ENCODE measurements at places on chromosomes 7 and 10.

- DNase-seq, result no peak
Measured at GRCh38 chr7:66344166-66344565, 139.0 kb downstream of the TPST1 start.

- DNase-seq, result no peak
Measured at GRCh38 chr7:98862716-98863420, 6.9 kb downstream of the TMEM130 start.

DNA sequence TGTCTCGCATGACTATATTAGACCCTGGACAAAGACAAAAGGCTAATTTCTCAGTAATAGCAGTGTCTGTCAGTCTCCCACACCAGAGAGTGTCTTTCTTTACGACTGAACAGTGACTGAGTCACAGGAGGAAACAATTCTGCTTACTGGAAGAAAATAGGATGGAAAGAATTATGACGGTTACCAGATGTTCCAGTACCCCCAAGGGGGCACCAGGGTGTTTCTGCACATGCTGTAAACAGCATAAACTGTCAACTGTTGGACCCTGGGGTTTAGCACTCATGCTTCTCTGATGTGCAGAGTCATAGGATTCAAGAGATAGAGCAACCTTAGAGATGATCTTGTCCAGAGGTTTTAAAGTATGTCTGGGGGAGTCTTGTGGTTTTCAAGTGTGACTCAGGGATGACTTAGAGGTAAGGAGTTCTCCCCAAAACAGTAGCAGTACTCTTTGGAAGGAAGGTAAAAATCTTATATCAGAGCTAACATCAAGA is 291.7 kb downstream of the THSD7A start:
- DNase-seq, result no peak

GRCh38 chr7:158586499-158587161 is 993 bp downstream of the PTPRN2 start:
- no peak for DNase-seq

DNA sequence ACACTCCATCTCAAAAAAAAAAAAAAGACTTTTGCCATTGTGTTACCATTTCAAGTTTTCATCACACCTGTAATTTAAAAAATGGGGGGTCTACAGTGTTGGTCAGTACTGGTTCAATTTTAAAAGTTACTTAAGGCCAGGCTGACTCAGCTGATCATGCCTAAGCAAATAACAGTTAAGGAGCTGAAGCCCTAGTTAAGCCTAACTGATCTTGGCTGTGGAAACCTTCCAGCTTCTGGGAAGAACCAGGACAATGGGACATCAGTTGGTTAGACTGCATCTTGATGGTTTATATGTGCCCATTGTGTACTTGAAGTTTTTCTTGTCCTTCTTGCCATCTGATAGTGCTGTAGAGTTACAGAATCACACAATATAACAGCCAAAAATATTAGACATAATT is 26.7 kb downstream of the VCL start:
- no peak for DNase-seq

DNA sequence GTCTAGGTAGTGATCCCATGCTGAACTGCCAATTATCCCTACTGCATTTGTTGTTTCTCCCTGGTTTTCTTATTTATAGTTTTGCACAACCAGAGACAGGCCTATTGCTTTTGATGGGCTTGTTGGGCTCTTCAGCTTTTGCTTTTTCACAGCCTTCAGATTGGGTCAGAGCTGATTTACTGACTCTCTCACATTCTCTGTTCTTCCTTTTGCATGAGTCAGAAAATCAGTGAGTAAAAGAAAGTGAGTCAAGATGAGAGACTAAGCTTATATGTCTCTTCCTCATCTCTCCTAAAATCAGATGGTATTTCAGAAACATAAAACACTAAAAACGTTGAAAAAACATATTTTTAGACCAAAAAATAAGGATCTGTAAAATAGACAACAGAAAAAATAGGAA is 1135.4 kb downstream of the XPNPEP1 start:
- DNase-seq, result no peak

DNA sequence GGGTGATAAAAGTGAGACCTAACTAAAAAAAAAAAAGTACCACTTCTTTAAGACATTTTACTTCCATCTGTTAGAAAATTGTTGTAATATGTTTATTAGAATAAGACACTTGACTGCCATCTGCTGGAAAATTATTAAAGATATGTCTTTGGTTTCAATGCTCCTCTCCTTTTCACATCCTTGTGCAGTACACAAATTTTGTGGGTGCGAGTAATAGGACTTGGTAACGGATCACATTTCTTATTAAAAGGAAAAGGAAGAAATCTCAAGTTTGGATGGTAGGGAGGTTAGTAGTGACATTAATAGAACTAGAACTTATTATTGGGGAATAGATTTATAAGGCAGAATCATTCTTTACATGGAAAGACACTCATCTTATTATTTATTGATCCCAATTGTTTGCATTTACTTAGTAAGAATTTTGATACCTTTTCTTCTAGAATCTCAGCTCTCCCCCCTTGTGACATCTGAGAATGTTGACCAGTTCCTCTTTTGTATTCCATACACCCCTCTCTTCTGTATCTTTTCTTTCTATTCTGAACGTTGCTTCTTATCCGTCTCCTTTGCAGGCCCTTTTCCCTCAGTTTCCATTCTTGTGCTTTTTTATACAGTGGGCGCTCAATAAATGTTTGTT is 43.0 kb upstream of the RPA3 start:
- no peak for DNase-seq

GRCh38 chr10:97356318-97356914 is 21.9 kb upstream of the FRAT2 start:
- DNase-seq, result no peak

DNA sequence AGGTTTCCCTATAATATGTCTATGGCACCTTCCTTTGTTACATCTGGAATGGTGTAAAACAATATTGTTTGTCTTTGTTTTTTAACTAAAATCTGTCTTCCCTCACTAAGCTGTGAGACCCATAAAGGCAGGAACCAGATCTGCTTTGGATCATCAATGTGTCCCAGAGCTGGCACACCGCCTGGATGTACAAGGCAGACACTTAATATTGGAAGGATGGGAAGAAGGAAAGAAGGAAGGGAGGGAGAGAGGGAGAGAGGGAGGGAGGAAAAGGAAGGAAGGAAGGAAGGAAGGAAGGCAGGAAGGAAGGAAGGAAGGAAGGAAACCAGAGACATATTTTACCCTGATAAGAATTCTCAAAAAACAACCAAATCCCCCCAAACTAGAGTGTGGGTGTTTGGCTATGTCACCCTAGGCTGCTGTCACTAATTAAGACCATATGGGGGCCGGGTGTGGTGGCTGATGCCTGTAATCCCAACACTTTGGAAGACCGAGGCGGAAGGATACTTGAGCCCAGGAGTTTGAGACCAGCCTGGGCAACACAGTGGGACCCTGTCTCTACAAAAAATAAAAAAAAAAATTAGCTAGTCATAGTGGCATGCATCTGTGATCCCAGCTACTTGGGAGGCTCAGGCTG is 59.6 kb downstream of the SH3PXD2A start:
- no peak for DNase-seq

DNA sequence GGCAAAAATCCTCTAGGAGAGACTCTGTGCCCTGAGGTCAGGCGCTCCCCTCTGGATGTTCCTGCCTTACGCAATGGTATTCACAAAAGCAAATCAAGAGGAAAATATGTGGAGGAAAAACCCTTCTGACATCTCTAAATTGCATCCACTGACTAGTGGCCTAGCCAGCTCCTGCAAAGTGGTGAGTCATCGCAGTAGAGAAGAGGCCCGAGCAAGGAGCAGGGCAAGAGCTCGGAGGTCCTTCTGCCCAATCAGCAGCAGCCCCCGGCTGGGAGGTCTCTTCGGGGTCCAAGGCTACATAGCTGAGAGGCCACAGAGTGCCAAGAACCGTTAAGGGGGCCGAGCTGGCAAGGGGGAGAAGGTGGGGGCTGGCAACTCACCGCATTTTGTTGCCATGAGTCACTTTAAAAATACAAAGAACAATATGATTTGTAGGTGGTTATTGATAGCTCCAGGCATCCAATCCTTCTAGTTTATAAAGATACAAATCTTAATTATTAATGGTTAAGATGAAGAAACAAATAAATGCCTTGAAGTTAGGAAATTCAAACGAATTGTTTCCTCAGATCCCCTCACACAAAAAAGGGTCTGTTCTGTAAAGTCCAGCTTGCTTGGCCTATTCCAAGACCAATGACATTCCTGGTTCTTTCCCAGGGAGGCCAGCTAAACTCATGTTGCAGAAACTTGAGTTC is 161.6 kb downstream of the PKD1L1 start:
- no peak for DNase-seq

DNA sequence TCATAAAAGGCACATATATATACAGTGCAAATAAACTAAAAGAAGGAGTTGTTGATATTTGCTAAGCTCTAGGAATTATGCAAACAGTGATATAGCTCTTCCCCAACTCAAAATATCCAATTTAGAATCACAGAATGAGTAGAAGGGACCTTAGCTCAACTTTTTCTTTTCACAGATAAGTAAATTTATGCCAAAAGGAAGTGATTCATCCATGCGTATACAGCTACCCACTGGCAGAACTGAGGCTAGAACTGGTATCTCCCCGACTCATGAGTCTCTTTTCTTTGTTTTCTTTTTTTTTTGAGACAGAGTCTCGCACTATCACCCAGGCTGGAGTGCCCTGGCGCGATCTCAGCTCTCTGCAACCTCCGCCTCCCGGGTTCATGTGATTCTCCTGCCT is 54.2 kb upstream of the SVIL start:
- no peak for DNase-seq

DNA sequence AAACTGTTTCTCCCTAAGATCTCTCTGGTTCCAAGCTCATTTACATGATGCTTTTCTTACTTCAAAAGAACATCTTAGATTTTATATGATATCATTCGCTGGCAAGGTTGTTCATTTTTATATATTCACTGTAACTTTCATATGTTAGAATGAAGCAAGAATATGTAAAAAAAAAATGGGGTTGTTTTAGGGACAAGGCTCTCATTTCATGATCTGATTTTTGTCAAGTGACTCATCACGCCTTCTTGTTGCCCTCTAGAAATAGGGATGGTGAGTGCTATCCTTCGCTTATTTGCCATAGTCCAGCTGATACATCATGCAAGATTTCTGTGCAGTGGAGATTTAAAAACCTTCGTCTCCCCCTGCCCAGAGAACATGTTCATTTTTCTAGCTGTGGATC is 14.0 kb upstream of the CELF2 start:
- DNase-seq, result no peak

DNA sequence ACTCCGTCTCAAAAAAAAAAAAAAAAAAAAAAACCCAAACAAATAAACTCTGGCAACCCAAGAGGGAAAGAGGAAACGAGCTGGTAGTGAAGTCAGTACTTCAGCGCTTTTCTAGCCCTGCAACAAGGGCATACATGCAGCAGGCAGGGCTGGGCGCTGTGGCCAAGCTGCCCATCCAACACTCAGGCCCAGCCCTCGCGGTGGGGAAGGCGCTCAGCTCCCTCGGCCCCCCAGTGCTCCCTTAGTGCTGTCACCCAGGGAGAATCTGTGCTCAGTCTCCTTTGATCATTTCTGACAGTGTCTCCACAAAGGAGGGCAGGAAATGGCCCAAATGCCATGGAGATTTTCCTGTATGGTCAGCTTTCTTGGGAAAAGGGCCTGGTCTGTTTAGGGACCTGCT is 97.2 kb downstream of the SMURF1 start:
- DNase-seq, result no peak

GRCh38 chr10:121687095-121687813 is 89.0 kb upstream of the FGFR2 start:
- no peak for DNase-seq

DNA sequence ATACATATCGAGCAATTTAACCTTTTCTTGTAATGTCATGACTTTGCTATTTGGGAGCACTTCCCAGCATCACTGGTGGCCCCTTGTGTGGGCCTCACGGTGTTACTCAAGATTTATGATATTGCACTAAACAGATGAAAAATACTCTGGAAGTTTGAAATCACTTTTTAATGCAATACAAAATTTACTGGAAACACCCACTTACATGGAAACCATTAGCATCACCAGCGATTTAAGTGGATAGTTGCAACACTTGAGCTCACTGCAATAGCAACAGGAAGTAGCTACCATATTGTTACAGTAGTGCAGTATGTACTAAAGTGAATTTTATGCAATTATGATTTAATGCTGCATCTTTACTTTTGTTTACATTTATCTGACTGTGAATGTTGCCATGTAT is 184.4 kb downstream of the MDFIC start:
- DNase-seq, result no peak

GRCh38 chr7:47539398-47540052 is 42.4 kb downstream of the TNS3 start:
- DNase-seq, result no peak

DNA sequence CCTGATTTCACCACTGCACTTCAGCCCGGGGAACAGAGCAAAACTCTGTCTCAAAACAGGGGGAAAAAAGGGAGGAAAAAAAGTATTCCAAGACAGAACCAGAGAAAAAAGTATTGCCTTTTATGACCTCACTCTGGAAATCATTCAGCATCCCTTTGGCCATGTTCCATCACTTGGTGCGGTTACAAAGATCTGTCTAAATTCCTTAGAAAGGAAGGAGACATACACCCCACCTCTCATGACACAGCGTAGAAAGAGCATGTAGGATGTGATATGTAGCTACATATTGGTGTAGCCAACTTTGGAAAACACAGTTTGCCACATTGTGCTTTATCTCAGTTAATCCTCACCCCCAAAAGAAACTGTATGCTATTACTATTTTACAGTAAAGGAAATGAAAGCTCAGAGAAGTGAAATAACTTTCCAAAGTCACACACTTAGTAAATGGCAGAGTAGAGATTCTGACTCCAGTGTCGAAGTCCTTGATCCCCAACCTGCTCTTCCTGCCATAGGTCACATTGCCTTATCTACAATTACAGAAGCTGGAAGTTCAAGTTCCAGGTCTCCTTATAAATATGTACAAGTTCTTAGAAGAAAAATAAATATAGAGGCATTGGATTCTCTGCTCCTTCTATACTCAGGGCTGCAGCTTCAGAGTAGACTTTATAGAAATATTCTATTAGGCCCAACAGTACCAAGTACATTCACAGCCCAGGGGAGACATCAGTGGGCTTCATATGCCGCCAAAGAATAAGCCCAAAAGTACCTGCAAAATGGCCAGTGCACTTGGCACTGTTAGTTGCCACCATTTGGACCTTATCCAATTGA is 91.6 kb upstream of the KMT2E start:
- DNase-seq, result no peak

- no peak for DNase-seq
Measured at GRCh38 chr10:49415109-49415508, 19.2 kb upstream of the DRGX start.

- no peak for DNase-seq
Measured at GRCh38 chr7:116521046-116521664, 3.7 kb upstream of the CAV1 start.

GRCh38 chr10:97633921-97634320 is 621 bp upstream of the MORN4 start:
- no peak for DNase-seq

DNA sequence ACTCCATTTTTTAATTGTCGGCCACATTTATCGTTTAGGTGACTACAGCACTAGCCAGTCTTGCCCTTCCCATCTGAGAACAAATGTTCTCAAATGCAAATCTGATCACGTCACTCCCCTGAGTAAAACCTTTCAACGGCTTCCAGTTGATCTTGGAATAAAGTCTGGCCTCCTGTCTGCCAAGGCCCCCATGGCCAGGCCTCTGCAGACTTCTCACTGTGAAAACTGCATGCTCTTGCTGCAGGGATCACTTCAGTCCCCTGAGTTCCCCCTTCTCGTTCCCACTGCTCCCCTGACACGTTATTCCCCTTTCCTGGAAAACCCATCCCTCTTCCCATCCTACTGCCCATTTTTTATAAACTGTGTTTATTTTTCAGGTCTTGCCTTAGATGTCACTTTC is 124.1 kb upstream of the NEBL start:
- no peak for DNase-seq

Data from stimulated activated CD4-positive, alpha-beta T cell treated with anti-CD3 and anti-CD28 coated beads, TNF-alpha, amount 100 ng/mL, for 48 hours (primary cell).